Daoy (cell line): ENCODE measurements at places on chromosomes 4 and X. TPM values are rescaled to one million over a fixed set of nuclear protein-coding genes. Genes with fewer than 3 reads are reported as not detected.

The CT45A5 gene
- 10.4 and 11.1 TPM in 2 replicates for total RNA-seq

The TEX13C gene
- 14.9 and 17.5 TPM in 2 replicates for total RNA-seq

The RAB39B gene
- 0.29 and 0.48 TPM in 2 replicates for total RNA-seq

The LNX1 gene
- total RNA-seq = 2.5 and 10.2 TPM in 2 replicates

The SRPX gene
- total RNA-seq = 18.2 and 28.0 TPM in 2 replicates

The USP17L18 gene
- total RNA-seq = not detected in 2 replicates

The PAGE2B gene
- 2.3 TPM in 1 of 2 replicates, not detected in the other for total RNA-seq

The LRP2BP gene
- 0.03 and 0.29 TPM in 2 replicates for total RNA-seq

The SCARB2 gene
- 22.7 and 25.7 TPM in 2 replicates for total RNA-seq
